ENCODE measurements at places on chromosomes 1 and 21.

GRCh38 chr1:29786791-29787732 lies 550.7 kb downstream of the PTPRU start:
- no peak for DNase-seq

- no peak for DNase-seq
Measured at GRCh38 chr1:223301371-223301770, 62.6 kb downstream of the SUSD4 start.

DNA sequence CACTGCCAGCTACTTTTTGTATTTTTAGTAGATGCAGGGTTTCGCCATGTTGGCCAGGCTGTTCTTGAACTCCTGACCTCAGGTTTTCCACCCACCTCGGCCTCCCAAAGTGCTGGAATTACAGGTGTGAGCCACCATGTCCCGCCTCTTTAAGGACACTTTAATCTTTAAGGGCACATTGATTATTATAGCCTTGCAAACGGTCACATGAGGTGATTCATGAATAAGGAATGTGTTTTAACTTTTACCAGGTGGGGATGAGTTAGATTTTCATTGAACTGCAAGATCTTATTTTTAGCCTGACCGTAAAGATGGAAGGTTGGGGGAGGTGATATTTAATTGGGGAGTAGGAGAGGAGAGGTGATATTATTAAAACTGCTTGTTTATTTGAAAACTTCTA lies 61.9 kb downstream of the TBCE start:
- DNase-seq = no peak

DNA sequence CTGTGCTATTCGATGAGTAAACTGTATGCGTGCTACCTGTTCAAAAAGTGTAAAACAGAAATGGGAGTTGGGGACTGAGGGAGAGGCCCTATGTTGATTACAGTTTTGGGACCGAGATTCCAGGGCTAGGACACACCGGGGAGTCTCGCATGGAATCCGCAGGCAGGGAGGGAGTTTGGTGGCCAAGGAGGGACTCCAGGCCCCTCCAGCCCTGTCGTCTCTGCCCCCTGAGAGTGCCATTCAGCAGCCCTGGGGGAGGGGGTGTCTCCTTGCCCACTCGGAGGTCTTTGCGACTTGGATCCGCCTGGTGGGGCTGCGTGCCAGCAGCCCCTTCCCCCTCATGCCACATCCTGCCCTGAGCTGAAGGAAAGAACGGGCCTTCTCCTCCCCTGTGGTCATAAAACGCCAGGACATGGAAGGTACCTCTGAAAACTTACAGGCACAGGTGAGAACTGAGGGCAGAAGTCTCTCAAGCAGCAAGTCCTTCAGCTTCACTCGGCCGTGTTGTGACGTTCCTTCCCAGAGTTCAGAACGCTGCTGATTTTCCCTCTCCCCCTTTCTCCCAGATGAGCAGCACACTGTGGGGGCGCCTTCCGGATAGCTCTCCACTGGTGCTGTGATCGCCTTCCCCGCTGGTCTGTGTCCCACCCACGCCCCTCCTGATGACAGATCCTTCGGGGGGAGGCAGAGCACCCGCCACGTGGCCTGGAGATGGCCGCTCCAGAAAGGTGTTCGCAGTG lies 141.4 kb downstream of the PEX14 start:
- DNase-seq = no peak

DNA sequence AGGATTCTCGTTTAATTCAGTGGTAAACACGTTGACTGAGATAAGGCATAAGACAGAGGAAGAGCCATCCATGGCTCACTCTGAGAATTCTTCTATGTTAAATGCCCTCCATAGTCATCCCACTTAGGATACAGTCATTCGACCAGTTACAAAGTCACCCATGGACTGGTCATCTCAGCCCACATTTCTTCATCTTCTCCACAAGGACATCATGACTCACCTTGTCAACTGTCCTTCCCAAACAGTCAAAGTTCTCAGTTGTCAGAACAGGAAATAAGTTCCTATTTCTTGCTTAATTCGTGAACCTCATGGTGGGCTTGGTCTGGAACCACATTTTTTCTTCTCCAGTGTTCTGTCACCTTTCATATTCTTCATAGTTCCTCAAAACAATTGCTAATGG lies 133.2 kb downstream of the TGFB2 start:
- no peak for DNase-seq

- no peak for DNase-seq
Measured at GRCh38 chr1:48249868-48250267, 27.4 kb downstream of the SLC5A9 start.

GRCh38 chr1:163174524-163175437 lies 27.9 kb downstream of the RGS5 start:
- DNase-seq = peak; percentile 79

DNA sequence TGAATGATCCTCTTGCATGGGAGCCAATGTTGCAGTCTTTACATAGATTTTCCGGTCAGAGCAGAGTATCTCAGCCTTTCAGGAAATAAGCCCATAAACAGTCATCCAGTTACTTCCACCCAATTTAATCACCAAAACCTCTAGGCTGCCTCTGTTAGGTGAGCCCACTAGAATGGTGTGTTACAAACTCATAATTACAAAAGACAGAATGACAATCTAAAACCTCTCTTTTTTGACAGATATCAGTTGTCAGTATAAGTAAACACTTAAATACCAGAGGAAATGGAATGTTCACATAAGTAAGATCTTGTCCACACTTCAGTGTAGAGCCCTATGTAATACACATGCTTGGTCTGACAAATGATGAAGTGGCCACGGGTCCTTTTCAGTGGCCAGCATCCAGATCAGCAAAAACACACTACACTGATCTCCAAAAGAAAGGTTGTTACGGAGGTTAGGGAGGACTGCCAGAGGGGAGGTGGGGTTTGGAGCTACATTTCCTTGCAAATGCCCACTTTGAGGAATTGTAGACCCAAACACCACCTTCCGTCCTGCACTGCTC lies 71.3 kb upstream of the FBXO28 start:
- no peak for DNase-seq

GRCh38 chr1:32339363-32339978 lies 3.4 kb upstream of the MARCKSL1 start:
- DNase-seq = no peak

DNA sequence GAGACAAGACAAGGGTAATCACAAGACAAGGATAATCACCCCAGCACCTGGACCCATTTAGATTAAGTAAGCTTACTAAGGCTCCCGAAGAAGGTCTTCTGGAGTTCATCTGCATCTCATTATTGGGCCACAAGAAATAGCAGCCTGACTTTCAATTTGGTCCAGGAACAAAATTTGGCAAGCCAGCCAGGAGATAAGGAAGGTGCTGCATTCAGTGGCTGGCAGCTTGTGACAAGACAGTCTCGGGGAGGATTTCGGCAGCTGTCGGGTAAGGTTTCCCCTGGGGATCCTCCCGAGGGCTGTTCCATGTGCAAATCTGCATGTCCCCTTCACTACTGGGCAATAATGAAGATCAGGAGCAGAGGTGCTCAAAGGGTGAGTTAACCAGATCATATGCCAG lies 195.2 kb downstream of the FCRL5 start:
- no peak for DNase-seq

- no peak for DNase-seq
Measured at GRCh38 chr1:173332026-173332425, 124.9 kb upstream of the TNFSF4 start.

DNA sequence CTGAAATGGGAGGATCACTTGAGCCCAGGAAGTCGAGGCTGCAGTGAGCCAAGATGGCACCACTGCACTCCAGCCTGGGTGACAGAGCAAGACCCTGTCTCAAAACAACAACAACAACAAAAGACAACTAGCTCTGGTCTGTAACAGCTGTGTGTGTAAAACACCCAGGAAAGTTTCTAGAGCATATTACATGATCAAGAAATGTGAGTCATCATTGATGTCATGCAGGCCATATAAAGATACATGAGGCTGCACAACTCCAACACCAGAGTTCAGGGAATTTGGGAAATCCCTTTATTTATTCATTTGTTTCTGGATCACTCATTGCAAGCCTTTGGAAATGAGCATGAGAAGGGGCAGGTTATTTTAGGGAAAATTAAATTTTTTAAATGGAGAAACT lies 50.3 kb upstream of the CTPS1 start:
- DNase-seq = no peak
